ENCODE measurements at places on chromosomes 6 and 20.
A peak's percentile ranks its signal among the peaks of the same experiment; 100 is the strongest.

DNA sequence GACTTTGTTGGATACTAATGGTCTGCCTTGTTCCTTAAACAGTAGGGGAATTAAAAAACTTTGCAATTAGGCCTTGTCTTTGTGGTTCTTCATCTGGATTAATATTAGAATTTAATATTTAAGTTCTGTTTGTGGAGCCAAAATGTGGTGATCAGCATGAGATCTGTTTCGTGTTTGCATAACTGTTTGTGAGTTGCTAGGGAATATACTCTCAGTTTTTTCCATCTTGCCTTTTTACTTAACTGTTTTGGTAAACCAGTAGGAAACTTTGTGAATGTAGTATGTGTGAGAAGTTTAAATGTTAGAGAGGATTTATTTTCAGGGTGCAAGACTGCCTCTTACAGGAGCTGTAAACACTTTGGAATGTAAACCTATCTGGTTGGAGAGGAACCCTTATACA is 35.6 kb downstream of the LRRC1 start:
- no peak for DNase-seq
- H3K36me3 ChIP-seq = no peaks in the 10 kb centered on the region
- no peaks in the 10 kb centered on the region for H3K4me1 ChIP-seq
- H3K27ac ChIP-seq = peak overlapping the region; percentile 2

- DNase-seq = no peak
- H3K36me3 ChIP-seq = no peaks in the 10 kb centered on the region
- H3K4me1 ChIP-seq = no peaks in the 10 kb centered on the region
- H3K4me3 ChIP-seq = no peak overlapping the region
- H3K27ac ChIP-seq = no peak overlapping the region
Observed at GRCh38 chr20:24465159-24465558, 4.3 kb upstream of the SYNDIG1 start.

GRCh38 chr6:148682990-148683389 is 63.8 kb upstream of the UST start:
- no peaks in the 10 kb centered on the region for H3K4me1 ChIP-seq
- DNase-seq = no peak
- H3K27ac ChIP-seq = no peak overlapping the region
- no peaks in the 10 kb centered on the region for H3K27me3 ChIP-seq

GRCh38 chr6:144214622-144215401 is 64.5 kb downstream of the STX11 start:
- H3K4me3 ChIP-seq = no peak overlapping the region
- DNase-seq = no peak
- H3K36me3 ChIP-seq = no peaks in the 10 kb centered on the region
- peaks cover 7% of the 10 kb centered on the region for H3K4me1 ChIP-seq
- no peaks in the 10 kb centered on the region for H3K27me3 ChIP-seq
- H3K27ac ChIP-seq = peak overlapping the region; percentile 86

DNA sequence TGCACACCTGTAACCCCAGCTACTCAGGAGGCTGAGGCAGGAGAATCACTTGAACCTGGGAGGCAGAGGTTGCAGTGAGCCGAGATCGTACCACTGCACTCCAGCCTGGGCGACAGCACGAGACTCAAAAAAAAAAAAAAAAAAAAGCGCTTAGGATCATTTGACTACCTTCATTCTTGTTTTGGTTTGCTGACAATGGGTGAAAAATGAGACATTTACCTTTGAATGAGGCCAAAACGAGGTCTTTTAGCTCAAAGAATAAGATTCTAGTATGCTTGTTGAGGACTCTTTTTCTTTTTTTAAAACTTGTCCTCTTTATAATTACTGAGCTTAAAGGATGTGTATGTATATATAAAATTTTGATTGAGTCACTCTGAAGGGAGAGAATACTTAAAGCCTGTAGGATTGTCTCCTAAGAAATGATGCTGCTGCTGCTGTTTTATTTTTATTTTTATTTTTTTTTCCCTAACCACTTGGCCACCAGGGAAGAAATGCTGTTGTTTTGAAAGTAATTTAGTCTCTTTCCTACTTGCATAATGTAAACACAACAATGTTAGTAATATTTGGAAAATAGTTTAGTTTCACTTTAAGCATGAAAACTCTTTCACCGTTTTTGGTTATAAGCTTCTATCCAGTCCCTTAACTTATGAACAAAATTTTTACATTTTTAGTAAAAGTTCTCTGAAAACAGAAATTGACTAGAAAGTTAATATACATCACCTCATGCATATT is 7.9 kb downstream of the UBR2 start:
- DNase-seq = no peak
- no peaks in the 10 kb centered on the region for H3K36me3 ChIP-seq
- H3K4me1 ChIP-seq = peaks cover 4% of the 10 kb centered on the region
- H3K27me3 ChIP-seq = no peaks in the 10 kb centered on the region

DNA sequence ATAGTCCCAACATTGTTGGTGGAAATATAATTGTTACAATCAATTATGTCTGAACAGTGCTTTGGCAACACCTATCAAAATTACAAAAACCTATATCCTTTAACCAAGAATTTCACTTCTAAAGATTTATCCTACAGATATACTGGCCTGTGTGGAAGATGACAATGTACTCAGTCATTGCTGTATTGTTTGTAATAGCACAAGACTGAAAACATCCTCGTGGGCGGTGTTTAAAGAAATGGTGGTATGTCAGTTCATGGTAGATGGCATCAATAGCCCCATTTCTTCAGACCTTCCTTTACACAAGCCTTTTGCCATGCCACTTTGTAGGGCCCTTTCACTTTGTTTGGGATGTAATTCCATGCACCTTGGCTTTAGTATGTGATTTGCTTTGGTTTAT is 9.8 kb upstream of the TPBG start:
- no peak overlapping the region for H3K27ac ChIP-seq
- H3K27me3 ChIP-seq = no peaks in the 10 kb centered on the region
- no peak for DNase-seq
- H3K4me1 ChIP-seq = no peaks in the 10 kb centered on the region
- H3K4me3 ChIP-seq = no peak overlapping the region

DNA sequence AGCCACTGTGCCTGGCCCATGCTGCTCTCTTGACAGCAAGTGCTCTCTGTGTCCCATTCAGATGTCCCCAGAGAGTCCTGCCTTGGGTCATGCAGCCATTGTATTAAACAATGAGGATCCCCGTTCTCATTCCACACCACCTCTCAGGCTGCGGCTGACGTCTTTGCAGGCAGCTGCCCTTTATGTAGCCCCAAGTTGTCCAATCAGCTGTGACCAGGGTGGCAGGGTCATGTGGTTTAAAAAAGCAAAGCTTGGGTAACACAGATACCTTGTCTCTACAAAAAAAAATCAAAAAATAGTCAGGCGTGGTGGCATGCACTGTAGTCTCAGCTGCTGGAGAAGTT is 13.2 kb downstream of the GCNT2 start:
- no peak for DNase-seq
- no peaks in the 10 kb centered on the region for H3K36me3 ChIP-seq
- no peak overlapping the region for H3K4me3 ChIP-seq
- no peaks in the 10 kb centered on the region for H3K4me1 ChIP-seq

- H3K36me3 ChIP-seq = no peaks in the 10 kb centered on the region
- H3K27ac ChIP-seq = no peak overlapping the region
- no peak for DNase-seq
- H3K4me3 ChIP-seq = no peak overlapping the region
Observed at GRCh38 chr6:16286151-16286522, 47.8 kb downstream of the GMPR start.

Measured in tibial nerve (tissue), 4 donors.